GM10248 (cell line): ENCODE measurements at places on chromosomes 3 and 15.
A peak's percentile ranks its signal among the peaks of the same experiment; 100 is the strongest.

- no peak for DNase-seq
Measured at GRCh38 chr3:89264037-89264560, 156.7 kb downstream of the EPHA3 start.

DNA sequence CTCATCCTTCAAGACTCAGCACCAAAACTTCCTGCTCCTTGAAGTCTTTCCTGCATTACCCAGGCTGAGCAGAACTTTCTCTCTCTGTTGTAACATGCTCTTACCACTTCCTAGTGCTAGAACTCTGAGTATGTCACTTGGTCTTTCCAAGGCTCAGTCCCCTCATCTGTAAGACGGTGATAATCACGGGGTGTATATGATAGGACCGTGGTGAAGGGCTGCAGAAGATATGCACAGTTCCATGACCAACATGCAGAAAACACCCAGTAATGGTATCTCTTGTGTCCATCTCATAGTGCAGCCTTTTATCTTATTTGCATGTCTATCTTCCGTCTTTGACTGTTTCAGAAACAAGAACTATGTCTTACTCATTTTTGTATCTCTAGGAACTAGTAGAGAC, 154.5 kb downstream of the ZNF621 start:
- DNase-seq: no peak

DNA sequence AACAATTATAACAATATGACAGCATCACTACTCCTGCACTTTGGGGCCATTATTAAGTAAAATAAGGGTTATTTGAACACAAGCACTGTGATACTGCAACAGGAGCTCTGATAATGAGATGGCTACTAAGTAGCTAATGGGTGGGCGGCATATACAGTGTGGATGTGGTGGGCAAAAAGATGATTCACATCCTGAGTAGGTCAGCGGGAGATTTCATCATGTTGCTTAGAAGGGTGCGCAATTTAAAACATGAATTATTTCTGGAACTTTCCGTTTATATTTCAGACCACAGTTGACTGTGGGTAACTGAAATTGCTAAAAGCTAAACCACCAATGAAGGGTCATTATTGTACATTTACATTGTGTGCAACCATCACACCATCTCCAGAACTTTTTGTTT, 42.3 kb downstream of the FBXO22 start:
- DNase-seq: no peak

DNA sequence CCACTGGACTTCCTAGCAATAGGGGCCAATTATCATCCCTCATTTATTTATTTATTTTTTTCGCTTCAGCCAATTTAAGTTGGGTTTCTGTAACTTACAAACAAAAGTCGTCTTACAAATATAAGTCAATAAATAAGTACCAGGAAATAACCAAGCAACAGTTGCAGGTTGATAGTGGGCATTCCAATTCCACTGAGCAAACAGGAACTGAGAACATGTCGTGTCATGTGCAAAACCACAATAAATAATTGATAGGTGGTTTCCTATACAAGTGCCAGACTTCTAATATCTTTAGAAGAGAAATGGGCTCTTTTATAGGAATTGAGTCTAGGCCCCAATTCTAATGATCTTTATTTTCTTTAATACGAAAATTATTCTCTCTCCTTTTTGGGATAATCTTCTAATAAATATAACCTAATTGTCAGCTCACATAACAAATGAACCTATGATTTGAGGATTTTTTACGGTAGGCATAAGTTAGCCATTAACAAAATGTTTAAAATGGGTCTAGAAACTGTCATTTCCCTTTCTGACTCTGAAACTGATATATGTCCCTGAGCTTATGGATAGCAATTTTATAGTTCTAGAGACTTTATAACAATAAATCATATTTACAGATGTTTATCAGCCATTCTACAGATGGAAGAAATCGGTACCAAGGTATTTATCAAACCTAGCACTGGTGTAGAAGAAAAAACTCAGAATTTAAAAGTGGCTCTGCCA, 571.8 kb downstream of the FOXP1 start:
- DNase-seq: no peak

GRCh38 chr3:98741121-98741716, 21.9 kb upstream of the ST3GAL6 start:
- DNase-seq: no peak

DNA sequence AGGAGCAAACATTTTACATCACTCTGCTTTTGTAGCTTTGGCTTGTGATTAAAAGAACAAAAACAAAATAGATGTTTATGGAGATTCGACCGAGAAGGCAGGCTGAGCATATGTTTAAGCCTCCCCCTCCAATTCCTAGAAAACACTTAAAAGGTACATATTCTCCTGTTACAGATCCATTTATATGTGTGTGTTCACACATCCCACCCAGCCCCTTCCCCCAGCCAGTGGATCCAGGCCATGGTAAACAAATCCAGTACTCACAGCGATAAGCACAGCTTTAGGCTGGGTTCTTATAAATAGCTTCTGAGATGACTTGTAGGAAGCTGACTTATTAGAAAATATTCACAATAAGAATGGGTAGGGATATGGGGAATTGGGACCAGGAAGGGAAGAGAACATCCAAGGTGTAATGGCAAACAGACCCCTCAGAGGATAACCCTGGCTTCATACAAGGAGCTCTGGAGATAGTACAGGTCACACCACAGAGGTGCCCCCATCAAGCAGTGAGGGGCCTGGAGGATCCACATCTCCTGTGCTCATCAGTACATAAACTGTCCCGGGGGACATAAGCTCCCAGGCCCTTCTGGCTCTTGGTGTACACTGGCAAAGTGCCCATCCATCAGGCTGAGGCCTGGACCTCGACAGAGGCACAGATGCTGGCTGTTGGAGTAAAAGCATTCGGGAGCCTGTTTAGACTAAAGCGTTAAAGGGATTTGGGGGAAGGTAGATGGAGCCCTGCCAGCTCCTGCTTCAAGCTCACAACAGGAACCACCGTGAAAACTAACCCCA, 70.0 kb upstream of the UBE2E1 start:
- no peak for DNase-seq

DNA sequence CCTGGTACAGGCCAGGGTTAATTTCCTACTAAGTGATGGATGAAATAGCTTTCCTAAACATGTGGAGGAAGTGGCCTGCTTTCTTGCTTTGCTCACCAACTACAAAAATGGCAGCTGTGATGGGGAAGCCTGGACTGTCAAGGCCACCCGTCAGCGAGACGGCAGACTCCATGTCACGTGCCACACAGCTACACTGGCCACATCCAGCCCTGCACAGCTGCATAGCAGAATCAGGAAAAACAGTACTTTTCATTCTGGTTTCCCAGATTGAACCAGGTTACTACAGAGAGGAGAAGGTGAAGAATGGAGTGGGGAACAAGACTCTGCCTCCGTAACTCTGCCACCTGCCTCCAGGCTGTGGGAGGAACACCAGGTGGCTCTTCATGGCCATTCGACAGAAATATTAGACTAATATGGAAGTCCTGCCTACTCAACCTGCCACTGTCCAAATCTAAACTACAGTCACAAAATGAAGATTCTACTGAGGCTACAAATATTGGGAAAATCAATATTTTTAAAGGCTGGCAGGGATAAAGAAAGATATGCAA, 174.3 kb downstream of the MAGI1 start:
- DNase-seq: no peak

DNA sequence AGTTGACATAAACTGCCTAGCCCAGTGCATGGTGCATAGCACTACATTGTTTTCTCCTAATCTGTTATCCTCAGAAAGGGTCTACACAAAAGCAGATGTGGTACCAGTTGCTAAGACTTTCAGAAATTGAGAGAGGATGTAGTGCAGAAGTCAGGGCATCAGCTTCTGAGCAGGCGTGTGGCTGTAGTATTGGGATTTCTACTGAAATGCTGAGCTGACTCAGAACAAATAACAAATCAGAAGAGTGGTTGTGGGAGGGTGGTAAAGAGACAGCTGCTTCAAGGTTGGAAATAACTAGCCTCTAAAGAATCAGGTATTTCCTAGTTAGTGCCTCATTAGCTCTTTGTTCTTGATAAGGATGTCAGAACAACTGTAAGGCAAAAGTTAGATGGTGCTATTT, 161.3 kb downstream of the AKAP13 start:
- peak; percentile 41 for DNase-seq

DNA sequence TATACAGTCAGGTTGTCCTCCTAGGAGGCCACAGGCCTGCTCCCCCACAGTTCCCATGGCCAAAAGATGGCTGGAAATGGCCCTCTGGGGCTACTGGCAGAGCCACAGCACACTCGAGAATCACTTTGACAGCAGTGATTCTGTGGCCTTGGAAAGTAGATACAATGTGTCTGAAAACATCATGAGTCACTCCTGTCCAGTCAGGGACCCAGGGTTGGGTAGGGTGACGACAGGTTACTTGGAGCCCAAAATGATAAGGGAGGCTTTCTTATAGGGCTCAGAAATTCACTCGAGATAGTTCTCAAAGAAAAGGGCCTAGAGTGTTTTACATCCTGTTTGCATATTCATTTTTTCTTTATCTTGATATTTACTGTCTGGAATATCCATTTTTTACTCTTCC, 24.3 kb downstream of the MRPS25 start:
- DNase-seq: no peak

DNA sequence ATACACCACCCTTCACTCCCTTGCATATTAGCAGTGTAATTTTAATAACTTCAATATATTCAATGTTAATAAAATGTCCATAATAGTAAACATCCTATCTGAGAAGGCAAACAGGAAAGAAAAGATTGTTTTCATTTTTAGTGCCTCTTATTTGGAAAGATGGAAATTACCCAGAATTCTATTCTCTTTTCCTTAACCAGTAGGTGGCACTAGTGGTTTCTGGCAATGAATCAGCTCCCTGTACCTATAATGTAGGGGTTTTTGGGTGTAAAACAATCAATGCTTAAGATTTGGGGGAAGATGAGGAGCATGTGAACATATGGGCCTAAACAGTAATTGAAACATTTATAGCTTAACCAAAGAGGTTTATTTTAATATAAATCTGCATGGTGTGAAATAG, 5.7 kb upstream of the SEMA6D start:
- peak; percentile 37 for DNase-seq

DNA sequence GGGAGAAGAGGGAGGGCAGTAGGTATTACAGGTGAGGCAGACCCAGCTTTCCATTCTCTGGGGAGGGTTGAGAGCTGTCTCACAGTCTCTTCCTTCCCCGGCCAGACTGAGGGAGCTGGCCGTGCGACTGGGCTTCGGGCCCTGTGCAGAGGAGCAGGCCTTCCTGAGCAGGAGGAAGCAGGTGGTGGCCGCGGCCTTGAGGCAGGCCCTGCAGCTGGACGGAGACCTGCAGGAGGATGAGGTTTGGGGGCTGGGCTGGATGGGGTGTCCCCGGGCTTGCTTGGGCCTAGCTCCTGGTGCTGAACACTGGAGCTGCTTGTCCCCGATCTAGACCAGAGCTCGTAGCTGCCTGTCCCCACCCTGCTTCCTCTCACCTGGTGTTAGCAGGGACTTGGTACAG, 4.9 kb downstream of the PLA2G4B start:
- DNase-seq: no peak

DNA sequence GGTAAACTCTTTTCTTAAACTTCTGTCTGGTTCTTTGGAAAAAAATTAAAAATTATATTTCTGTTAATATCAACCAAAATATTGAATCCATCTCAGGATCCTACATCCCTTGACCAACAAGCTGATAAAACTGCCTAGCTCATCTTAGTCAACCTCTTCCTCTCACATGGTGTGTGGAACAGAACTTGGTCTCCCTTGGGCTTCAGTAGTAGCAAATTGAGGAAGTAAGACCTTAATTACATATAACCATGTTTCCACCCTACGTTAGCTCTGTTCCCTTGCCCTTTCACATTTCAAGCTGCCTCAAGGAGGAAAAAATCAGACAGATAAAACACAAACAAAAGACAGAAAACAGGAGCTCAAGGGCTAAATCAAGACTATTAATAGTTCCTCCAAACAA, 116.4 kb downstream of the GREM1 start:
- DNase-seq: peak; percentile 38

GRCh38 chr3:43259626-43260025, 26.7 kb upstream of the SNRK start:
- no peak for DNase-seq

DNA sequence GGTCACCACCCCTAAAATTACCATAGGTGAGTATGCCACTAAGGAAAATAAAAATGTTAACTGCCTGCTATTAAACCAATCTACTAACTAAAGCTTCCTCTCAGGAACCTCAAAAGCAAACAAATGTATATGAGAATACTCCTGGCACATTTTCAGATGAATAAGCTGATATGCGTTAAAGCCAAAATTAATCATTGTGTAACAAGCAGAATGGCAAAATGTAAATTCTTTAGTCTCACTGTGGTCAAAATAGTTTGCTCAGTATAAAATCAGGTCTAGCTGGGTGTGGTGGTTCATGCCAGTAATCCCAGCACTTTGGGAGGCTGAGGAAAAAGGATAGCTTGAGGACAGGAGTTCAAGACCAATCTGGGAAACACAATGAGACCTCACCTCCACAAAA, 53.6 kb downstream of the SUMF1 start:
- no peak for DNase-seq

GRCh38 chr15:63801171-63801570, 32.6 kb downstream of the HERC1 start:
- DNase-seq: no peak

DNA sequence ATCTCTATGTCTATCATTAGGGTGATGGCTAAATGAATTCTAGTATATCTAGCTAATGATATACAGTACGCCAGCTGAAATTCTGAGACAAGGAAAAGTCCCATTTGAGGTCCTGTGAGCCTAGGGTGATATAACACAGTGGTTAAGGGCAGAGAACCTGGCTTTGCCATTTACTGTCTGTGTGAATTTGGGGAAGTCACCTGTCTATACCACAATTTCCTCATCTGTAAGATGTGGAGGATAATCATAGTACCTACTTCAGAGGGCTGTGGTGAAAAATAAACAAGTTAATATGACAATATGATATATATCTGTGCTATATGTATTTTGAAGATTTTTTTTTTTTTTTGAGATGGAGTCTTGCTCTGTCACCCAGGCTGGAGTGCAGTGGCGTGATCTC, 9.8 kb upstream of the ANKDD1A start:
- no peak for DNase-seq

- no peak for DNase-seq
Measured at GRCh38 chr15:58233341-58233740, 95.2 kb downstream of the AQP9 start.

GRCh38 chr3:12184541-12184940, 25.8 kb upstream of the TIMP4 start:
- no peak for DNase-seq

DNA sequence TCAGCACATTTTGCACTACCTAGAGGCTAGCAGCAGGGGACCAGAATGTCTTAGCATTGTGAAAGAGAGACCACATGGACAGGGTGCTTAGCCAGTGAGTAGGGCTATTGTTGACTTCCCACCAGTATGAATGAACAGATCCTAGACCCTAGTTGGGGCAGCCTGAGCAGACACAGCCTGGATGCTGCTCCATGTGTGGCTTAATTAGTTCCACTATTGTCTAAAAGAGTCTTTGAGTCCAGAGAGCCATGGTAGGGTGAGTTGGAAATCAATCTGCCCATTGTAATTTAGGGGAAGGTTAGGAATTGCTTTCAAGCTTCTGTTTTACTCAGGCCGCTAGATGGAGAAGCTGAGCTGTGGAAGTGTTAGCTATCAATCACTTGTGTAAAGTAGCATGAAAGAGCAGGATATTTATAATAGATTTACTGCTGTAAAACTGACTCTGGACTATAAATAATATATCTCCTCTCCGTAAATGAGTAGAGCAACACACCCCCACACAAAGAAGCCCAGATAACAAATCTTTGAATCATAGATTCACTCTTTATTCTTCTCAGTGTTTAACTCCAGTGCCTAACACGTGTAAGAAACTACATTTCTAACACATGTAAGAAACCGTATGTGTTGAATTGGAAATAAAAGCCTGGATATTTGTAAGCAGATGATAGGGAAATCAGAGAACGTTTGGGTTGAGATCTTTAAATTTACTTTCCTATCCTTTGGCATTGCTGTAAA, 4.1 kb upstream of the GCSAM start:
- no peak for DNase-seq
